ENCODE measurements at places on chromosomes 2 and 18. TPM values are rescaled to one million over a fixed set of nuclear protein-coding genes. Genes with fewer than 3 reads are reported as not detected.

DNA sequence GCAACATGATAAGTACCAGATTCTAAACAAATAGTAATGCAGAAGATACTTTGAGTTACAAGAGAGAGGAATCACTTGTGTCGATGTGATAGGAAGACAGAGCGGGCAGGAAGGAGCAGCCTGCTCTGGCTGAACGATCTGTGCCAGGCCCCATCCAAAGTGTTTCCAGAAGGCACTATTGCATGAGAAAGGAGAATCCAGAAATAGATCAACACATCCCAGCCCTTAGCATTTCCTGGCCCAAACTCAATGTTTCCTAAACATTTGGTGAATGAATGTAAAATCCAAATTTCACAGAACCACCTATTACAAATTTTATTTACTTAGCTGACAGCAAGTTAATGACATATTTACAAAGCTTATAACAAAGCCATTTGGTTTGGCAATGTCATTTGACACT, 257.2 kb downstream of the TXNL1 start:
- no peaks in the 10 kb centered on the region for H3K36me3 ChIP-seq
- H3K27me3 ChIP-seq, result no peaks in the 10 kb centered on the region
- H3K4me1 ChIP-seq, result no peaks in the 10 kb centered on the region
- no peak overlapping the region for H3K27ac ChIP-seq

GRCh38 chr2:227805578-227805977, 8.1 kb upstream of the CCL20 start:
- peak; percentile 60 for DNase-seq
- H3K4me1 ChIP-seq, result peaks cover 13% of the 10 kb centered on the region
- H3K4me3 ChIP-seq, result peak overlapping the region; percentile 73
- peaks cover 4% of the 10 kb centered on the region for H3K36me3 ChIP-seq
- H3K27ac ChIP-seq, result peak overlapping the region; percentile 90

DNA sequence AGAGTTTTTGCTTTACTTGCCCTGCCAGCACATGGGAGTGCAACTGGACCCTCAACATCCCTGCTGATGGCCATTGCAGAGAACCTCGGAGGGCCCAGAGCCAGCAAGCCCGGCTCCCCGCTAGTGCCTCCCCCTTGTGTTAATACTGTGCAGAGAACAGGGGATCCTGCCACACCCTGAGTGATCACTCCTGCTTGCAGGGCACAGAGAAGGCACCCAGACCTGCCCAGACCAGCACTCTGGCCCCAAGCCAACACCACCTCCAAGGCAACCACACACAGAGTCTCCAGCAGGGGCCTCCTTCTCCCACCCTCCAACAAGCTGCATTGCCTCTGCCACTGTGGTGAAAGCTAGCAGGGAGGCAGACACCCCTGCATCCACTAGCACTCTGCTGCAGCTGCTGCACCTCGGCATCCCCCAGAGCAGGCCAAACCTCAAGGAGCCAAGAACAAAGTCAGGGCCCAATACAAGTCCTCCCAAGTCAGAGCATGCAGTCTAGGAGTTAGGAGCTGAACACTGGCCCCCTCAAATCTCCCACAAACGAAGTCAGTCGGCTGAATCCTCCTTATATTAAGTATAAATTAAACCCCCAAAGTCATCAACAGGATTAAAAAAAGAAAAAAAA, 157.7 kb downstream of the CCDC178 start:
- no peaks in the 10 kb centered on the region for H3K4me1 ChIP-seq
- H3K27ac ChIP-seq, result no peak overlapping the region
- no peak for DNase-seq
- no peaks in the 10 kb centered on the region for H3K36me3 ChIP-seq
- H3K27me3 ChIP-seq, result no peaks in the 10 kb centered on the region

DNA sequence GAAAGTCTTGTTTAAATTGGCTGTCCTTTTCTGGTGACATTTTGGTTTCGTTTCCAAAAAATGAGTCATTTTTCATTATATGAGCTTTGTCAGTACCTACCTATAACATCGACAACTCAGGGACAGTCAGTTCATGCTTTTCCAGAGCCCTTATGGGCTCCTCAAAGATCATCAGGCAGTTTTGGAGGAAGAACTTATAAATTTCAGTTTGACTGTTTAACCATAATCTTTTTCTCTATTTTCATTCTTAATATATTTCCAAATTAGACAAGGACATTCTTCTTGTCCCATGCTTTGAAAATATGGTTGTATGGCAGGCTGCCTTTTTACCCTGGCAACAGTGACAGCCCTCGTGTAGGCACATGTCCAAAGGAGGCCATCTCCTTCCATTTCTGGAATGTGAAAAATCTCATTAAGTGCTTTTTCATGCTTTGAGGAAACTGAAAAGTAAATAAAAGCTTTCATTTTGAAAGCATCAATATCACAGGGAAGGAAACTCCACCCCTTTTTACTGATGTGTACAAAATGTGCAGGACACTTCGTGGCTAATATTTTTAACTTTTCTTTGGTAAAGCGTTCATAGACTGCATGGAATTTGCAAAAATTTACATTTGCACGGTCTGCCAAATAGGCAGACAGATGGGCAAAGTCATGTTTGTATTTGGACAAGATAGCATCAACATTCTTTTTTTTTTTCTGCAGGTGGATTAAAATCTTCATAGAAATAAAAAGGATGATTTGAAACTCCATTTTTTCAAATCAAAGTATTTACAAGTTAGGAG, 7.2 kb upstream of the PROC start:
- H3K4me3 ChIP-seq, result no peak overlapping the region
- no peaks in the 10 kb centered on the region for H3K36me3 ChIP-seq
- peaks cover 38% of the 10 kb centered on the region for H3K4me1 ChIP-seq
- H3K27me3 ChIP-seq, result peaks cover 12% of the 10 kb centered on the region
- DNase-seq, result peak; percentile 30

DNA sequence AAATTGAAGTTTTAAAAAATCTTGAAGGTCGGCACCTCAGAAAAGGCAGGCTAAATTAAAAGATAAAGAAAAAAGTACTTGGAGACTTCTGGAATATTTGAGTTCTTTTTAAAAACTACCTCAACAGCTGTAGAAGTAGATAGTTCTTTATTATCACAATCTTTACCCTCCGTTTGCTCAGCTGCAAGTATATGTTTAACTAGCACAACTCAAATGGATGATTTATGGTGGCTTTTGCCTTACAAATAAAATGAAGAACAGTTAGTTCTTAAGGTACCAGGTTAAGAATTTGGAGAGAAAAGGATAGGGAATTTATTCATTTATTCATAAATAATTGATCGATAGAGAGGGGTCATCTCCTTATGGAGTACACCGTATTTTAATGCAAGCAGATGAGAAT, 237.6 kb upstream of the FOSL2 start:
- no peak for DNase-seq
- H3K36me3 ChIP-seq, result peaks cover 39% of the 10 kb centered on the region
- no peak overlapping the region for H3K4me3 ChIP-seq
- H3K27ac ChIP-seq, result no peak overlapping the region

- H3K4me3 ChIP-seq, result no peak overlapping the region
- H3K27me3 ChIP-seq, result no peaks in the 10 kb centered on the region
- H3K36me3 ChIP-seq, result no peaks in the 10 kb centered on the region
- peaks cover 24% of the 10 kb centered on the region for H3K4me1 ChIP-seq
- DNase-seq, result peak; percentile 48
Measured at GRCh38 chr18:59917422-59917821, 17.6 kb downstream of the PMAIP1 start.

DNA sequence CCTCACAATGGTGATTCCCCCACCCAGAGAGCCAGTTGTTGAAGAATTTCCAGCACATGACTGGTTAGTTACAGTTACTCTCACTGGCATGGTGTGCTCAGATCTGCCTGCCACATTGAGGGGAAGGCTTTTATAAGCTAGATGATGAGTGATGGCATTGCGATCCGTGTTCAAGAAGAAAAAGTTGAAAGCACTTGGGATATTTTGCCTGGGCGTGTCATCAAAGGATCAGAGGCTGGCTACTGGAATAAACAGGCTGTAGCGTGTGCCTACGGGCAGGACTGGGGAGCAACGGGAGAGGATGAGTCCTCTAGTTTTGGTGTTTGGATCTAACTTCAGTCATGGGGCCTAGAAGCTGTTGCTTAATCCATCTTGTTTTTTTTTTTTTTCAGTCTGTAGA, 175.0 kb downstream of the SETBP1 start:
- DNase-seq, result no peak
- H3K27ac ChIP-seq, result no peak overlapping the region
- H3K36me3 ChIP-seq, result no peaks in the 10 kb centered on the region
- peaks cover 14% of the 10 kb centered on the region for H3K27me3 ChIP-seq

GRCh38 chr2:222663479-222663878, 7.6 kb upstream of the FARSB start:
- H3K27ac ChIP-seq, result no peak overlapping the region
- DNase-seq, result no peak
- peaks cover 4% of the 10 kb centered on the region for H3K27me3 ChIP-seq
- no peaks in the 10 kb centered on the region for H3K36me3 ChIP-seq
- H3K4me3 ChIP-seq, result no peak overlapping the region

GRCh38 chr2:205984381-205984780, 101.6 kb downstream of the INO80D start:
- no peak overlapping the region for H3K4me3 ChIP-seq
- H3K27me3 ChIP-seq, result no peaks in the 10 kb centered on the region
- H3K36me3 ChIP-seq, result no peaks in the 10 kb centered on the region
- H3K27ac ChIP-seq, result no peak overlapping the region
- no peak for DNase-seq

DNA sequence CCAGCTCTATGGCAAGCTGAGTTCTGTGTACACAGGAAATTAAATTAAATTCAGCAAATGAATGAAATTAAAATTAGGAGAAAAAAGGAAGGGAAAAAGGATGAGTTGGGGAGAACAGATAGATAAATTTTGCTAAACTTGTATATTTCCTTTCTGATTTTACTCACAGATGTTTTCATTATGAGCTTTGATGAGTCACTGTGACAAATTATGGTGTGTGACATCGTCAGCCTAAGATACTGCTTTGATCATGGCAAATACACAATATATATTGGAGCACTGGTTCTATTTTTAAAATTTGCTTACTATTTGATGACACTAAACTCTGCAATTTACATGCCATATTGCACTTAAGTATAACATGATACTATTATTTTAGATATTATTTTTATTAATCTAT, 464.6 kb upstream of the SPHKAP start:
- H3K27me3 ChIP-seq, result no peaks in the 10 kb centered on the region
- no peak overlapping the region for H3K27ac ChIP-seq
- no peak for DNase-seq
- no peaks in the 10 kb centered on the region for H3K36me3 ChIP-seq

GRCh38 chr2:31920962-31921361, 89.8 kb downstream of the MEMO1 start:
- no peaks in the 10 kb centered on the region for H3K27me3 ChIP-seq
- H3K27ac ChIP-seq, result no peak overlapping the region
- no peaks in the 10 kb centered on the region for H3K4me1 ChIP-seq
- H3K36me3 ChIP-seq, result peaks cover 7% of the 10 kb centered on the region
- no peak overlapping the region for H3K4me3 ChIP-seq
- DNase-seq, result no peak

DNA sequence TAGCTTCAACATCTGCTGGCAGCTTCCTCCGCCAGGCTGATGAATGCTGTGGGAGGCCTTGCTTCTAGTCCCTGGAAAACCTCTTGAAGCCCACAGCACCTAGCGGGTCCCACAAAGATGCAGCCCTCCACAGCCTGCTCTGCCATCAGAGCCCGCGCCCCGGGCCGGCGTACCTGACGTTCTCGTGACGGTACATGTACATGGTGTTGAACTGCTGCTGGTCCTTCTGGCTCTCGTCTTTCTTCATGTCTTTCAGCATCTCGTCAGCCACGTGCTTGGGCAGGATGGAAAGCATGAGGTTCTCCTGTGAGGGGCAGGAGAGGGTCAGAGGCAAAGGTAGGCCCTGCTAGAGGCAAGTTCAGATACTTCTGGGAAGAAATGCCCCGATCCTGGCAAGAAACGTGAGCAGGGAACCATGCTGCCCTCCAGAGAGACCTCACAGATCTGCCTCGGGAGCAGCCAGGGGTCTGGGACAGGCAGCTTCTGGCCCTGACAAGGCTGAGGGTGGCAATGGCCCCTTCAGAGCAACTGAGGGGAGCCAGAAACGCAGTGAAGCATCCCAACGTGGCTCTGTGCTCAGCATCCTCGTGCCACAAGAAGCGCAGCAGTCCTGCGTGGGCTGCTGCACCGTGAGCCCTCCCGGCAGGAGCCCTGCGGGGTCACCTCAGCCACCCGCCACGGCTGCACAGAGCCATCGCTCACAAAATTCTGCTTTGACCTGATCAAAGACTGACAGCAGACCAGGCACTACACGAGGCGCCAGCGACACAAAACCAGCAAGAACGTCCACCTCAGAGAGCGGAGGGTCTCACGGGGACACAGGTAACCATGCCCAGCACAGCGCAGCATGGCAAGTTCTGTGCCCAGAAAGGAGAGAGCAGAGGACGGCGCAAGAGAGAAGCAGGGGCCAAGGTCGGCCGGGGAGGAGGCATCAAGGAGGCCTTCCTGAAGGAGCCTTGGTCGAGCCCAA, 49.1 kb downstream of the CENPO start:
- DNase-seq, result no peak
- no peaks in the 10 kb centered on the region for H3K4me1 ChIP-seq
- no peak overlapping the region for H3K4me3 ChIP-seq
- H3K36me3 ChIP-seq, result peaks cover 14% of the 10 kb centered on the region

DNA sequence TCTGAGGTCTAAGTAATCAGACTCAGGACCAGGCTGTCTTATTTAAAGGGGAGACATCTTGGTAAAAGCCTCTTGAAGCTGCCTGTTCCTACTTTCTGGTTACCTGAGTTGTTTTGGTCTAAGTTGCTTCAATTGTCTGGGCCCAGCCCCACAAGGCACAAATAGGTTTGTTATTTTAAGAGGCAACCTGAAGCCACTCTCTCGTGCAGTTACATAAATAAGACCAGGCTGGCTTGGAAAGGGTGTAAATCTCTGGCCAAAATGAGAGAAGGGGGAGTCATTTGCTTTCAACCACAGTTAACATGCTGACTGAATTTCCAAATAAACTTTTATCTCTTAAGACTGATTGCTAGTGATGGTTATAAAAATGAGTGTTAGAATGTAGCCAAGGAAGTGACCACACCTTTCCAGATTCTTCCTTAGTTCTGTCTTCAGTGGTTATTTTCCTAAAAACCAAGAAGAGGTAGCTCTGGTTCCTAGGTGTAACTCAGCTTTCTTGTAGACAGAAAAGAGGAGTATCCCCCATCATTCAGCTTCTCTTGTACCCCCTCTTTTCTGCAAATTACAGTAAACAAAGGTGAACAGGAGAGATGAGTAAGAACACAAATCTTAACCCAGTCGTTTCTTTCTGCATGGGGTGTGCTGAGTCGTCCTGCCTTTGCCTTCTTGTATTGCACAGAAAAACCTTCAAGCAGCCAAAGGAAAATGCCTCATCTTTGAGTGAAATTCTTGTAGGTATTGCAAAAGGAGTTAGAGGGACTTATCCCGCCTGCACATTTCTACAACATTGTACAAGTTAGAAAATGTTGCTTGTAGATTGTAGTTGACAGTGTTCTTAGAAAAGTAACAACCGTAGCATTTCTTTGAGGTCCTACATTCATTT, 161.5 kb upstream of the NT5C1B start:
- H3K4me3 ChIP-seq, result no peak overlapping the region
- H3K36me3 ChIP-seq, result no peaks in the 10 kb centered on the region
- H3K4me1 ChIP-seq, result no peaks in the 10 kb centered on the region
- DNase-seq, result no peak
- no peaks in the 10 kb centered on the region for H3K27me3 ChIP-seq
- no peak overlapping the region for H3K27ac ChIP-seq

Gene PSTPIP2
- 14.3 TPM for total RNA-seq

Gene UGT1A7
- not detected for total RNA-seq

Gene CCDC141
- total RNA-seq, result 4.6 TPM

Gene LINC00305
- total RNA-seq, result not detected

Gene REG3A
- total RNA-seq, result not detected

Gene GCA
- 40.2 TPM for total RNA-seq

Gene MAPK4
- not detected for total RNA-seq

Gene IL1A
- total RNA-seq, result 0.29 TPM

Gene ZC3H15
- 93.3 TPM for total RNA-seq

Measured in activated naive CD4-positive, alpha-beta T cell treated with anti-CD3 and anti-CD28 coated beads for 36 hours (primary cell).